NCI-H2107 (cell line): ENCODE measurements at places on chromosomes 7 and 10.

DNA sequence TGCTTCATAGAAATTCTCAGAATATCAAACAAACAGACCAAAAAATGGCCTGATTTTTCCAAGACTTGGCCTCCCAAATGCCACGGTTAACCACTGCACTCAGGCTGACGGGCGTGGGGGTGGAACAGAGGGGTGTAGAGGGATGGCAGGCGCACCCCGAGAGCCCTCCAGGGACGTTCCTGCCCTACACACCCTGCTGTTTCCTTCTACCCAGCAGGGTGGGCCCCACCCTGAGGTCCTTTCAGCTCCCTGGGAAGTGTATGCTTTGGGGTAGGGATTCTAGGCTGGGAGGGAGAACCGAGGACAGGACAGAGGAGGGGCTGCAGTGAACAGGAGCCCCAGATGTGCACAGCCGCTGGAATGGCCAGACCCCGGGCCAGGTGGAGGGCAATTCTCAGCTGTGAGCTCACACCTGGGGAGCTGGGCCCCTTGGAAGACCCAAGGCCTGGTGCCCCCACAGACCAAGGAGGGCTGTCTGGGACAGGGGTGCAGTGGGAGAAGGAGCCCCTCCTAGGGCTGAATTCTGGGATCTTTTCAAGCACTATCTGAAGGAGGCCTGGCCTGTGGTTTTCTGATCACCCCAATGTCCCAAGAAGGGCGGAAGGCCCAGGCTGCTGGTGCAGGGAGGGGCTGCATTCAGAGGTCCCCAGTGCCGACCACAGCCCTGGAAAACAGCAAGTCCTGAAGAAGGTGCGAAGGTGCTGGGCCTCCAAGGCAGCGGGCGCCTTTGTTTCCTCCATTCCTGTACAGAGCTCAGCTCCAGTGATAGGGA lies 32.9 kb upstream of the INPP5A start:
- no peak for DNase-seq

DNA sequence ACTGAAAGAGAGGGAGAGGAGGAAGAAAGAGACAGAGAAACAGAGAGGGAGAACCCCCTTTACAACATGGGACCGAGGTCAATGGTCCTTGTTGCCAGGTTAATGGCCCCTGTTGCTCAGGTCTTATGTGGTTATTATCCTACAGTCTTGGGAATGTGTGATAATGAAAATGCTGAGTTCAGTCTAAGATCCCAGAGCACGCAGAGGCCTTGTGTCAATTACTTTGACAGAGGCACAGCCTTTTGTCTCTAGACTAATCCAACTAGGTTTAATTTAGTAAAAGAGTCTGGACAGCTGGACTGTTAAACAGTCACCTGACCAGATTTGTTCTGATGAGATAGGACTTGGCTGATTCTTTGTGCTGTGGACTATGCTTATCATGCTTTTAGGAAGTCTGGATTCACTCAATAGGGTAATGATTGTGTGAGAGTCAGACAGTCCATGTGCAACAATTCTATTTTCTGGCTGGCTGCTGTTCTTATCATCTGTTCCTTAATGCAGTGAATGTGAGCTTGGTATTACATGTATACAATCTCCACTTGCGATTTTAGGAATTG lies 157.4 kb upstream of the MAGI2 start:
- DNase-seq: no peak

- no peak for DNase-seq
Observed at GRCh38 chr10:65818990-65819389, 1106.8 kb upstream of the LRRTM3 start.

- DNase-seq: no peak
Observed at GRCh38 chr7:48048113-48048512, 12.8 kb downstream of the C7orf57 start.

DNA sequence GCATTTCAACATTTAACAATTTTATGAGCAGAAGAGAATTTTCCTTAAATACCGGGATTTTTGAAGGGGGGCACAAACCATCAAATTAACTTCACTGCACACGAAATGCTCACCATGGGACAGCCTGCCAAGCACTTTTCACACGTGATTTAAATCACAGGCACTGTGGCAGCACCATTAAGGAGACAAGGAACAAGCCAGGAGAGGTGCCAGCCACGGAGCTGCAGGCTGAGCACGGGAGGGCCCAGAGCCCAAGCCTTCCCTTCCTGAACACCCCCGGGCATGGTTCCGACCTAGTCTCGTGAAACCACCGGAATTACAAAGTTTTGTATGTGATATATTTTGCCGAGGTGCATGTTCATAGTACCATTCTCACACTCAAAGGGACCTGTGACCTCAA lies 13.4 kb downstream of the PITRM1 start:
- DNase-seq: no peak

- no peak for DNase-seq
Observed at GRCh38 chr10:129760003-129760315, 204.1 kb downstream of the EBF3 start.

- DNase-seq: no peak
Observed at GRCh38 chr10:124182088-124182541, 88.7 kb upstream of the CHST15 start.

GRCh38 chr10:58511765-58512490 lies 744 bp upstream of the BICC1 start:
- no peak for DNase-seq

DNA sequence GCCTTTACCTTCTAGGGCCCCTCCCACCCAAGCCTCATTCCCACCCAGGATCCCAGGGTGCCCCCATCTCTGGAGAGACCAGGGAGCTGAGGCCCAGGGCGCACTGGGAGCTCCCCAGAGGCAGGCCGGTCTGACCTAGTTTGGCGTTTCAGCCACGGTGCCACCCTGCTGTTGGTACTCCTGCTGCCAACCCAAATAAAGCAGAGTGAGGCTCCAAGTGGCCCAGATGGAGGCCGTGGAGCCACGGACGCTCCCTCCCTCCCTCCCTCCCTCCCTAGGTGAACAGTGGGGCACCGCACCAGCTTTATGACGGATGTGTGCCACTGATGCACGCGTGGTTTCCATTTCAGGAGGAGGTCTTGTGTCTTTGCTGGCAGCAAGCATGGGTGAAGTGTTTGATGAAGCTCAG lies 1.8 kb downstream of the INPP5A start:
- no peak for DNase-seq

GRCh38 chr10:132257271-132257670 lies 50.5 kb downstream of the STK32C start:
- no peak for DNase-seq

DNA sequence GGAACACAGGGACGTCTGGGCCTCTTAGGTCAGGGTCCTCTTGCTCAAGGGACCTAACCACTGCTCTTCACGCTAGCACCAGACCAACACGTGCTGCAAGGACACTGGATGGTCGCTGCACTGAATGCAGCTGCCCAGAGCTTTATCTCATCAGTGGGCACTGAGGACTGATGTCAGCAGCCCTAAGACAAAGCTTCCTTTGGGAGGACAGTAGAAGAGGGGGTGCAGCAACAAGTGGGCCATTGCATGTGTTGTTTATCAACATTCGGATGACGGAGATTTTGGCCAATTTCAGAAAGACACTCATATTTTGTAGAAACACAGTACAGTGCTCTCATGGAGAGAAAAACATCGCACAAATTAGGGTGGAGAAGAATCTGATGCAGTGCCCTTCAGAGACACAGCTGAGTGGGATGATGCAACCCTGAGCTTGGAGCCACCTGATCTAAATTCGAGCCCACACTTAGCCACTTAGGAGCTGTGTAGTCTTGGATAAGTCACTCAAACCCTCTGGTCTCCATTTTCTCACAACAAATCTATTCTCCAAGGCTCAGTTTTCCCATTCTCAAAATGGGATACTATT lies 1.7 kb downstream of the OPALIN start:
- DNase-seq: no peak

GRCh38 chr10:79941585-79942210 lies 7.2 kb downstream of the SFTPD start:
- DNase-seq: no peak

DNA sequence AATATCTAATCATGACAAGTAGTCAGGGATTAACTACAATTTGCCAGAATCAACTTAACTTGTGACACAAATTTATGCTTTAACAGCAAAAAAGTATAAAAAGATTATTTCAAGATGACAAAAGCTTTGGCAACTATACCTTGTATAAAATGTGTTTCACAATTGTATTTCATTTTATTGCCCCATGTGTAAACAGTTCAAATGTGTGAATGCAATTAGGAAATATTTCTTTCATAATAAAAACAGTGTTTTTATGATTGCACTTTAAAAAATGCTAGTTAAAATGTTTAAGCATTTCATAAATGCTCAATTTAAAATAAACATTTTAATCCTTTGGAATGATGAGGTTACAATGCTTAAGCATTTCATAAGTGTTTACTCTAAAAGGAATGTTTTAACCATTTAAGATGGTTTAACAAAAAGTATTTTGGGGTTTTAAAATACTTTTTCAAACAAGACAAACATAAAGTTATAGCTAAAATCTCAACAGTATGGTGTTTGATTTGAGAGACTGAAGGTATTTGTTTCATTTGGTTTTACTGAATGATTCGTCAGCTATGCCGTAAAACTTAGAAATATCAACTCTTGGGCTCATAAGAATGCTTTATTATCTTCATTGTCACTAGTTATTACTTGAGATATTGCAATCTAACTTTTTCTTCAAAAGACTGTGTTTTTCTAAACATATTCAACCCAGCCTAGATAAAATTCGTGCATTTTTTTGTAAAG lies 50.1 kb downstream of the SFTPD start:
- no peak for DNase-seq

DNA sequence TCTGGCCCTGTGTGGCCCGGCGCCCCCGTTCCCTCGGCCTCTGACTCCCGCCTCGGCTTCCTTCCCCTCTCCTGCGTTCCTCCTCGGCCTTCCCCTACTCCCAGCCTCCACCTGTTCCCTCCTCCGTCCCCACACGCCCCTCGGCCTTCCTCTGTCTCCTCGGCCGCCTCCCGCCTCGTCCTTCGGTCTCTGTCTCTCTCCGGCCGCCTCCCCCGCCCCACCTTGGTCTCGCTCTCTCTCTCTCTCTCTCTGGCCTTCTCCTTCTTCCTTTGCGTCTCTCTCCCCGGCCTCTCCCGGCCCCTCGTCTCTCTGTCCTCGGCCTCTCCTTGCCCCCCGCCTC lies 588 bp downstream of the GET4 start:
- DNase-seq: no peak

DNA sequence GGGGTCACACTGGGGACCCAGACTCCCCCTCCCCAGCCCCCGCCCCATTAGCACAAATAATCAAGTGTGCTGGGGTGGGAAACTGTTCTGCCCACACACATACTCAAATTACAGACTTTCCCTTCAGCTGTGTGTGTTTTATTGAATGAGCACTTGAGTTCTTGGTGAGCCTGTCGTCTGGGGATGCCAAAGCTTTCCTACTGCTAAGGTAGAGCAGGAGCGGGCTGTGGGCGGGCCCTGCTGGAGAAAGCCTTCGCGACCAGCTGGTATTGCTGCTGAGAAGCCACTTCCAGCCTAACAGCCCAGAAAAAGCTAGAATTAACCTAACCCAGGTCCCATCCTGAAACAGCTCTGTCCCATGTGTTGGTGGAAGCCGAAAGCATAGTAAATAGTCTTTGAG lies 87.0 kb upstream of the KMT2E start:
- DNase-seq: no peak

DNA sequence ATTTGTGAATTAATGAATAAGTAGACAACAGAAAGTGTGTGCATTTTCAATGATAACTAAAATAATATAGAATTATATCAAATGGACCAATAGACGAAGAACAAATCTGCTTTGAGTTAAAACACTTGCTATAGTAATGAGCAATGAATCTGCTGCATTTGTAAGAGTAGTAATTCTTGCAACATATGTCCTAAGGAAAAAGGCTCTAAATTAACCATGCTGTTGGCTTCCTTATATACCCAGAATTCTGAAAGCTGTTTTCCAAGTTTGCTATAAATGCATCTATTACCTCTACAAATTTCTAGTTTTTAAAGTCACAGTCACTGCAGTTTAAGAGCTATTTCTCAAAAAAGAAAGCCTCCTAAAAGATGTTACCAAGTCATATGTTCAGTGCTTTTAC lies 20.5 kb upstream of the ANLN start:
- DNase-seq: no peak

GRCh38 chr10:26172131-26172530 lies 44.4 kb upstream of the GAD2 start:
- no peak for DNase-seq

GRCh38 chr7:95421000-95421846 lies 13.6 kb downstream of the PON2 start:
- DNase-seq: peak; percentile 8

DNA sequence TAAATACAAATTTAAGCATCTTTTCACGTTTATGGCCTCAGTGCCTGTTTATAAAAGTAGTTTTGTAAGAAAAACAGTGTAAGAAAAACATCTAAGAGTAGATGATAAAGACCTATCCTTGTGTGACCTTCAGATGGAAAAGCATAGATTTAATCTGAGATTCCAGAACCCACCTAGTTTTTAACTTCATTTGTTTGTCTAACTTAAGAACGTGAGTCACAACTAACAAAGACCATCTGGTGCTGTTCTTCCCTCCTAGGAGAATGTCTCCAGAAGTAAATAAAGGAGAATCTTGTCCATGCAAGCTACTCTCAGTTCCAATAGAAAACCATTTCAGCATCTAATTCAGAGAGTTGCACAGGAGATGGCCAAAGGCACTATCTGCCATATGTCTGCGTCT lies 265.4 kb upstream of the C7orf33 start:
- no peak for DNase-seq

DNA sequence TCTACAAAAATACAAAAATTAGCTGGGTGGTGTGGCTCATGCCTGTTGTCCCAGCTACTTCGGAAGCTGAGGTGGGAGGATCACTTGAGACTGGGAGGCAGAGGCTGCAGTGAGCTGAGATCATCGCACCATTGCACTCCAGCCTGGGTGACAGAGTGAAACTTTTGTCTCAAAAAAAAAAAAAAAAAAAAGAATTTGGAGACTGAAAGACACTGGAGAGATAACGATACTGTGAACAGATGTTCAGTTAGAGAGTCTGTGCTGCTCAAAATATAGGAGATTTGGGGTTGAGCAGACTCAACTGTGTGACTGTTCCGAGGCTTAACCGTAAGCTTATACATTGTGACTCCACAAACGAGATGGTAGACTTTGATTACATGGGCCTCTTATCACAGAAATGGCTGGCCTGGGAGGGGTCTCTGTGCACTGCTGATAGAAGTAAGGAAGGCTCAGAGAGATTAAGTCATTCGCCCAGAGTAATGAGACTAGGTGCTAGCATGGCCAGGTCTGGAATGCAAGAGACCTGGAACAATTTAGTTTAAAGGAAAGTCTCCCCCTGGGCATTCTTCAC lies 19.4 kb downstream of the WBP1L start:
- no peak for DNase-seq

DNA sequence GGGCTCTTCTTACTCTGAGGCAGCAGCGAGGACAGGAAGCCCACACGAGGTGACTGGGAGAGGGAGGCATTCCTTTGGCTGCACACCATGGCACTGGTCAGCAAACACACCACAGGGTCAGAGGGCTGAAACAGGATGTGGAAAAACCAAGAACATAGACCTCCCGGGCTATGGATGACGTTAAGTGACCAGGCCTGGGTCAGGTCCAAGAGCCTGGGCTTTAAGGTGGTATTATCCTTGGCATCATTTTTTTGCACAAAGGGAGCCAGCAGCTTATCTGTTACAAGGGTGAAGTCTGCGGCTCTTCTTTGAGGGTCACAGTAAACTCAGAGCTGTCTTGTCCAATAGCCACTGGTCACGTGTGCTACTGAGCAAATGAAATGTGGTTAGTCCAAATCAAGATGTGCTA lies 7.0 kb downstream of the WDR91 start:
- no peak for DNase-seq

GRCh38 chr10:96637709-96638108 lies 50.9 kb upstream of the TM9SF3 start:
- no peak for DNase-seq
